ENCODE measurements at places on chromosomes 13 and 19.
A peak's percentile ranks its signal among the peaks of the same experiment; 100 is the strongest.

DNA sequence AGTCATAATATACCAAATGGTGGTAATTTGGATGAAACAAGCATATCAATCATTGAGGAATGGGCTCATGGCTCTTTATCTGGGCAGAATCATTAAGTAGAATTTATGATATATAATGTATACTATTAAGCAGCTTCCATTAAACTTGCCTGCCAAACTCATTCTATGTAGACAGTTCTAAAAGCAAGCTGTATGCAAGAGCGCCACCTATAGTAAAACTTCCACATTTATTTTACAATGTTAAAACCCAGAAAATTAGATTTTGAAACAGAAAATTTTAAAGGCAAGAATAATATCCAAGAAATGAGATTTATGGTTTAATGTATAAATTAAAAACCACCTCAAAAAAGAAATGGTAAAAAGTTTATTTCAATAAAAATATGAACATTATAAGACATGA, 161.5 kb downstream of the MZT1 start:
- peak; percentile 12 for DNase-seq

- no peak for DNase-seq
Measured at GRCh38 chr13:43614063-43614462, 172.7 kb downstream of the ENOX1 start.

DNA sequence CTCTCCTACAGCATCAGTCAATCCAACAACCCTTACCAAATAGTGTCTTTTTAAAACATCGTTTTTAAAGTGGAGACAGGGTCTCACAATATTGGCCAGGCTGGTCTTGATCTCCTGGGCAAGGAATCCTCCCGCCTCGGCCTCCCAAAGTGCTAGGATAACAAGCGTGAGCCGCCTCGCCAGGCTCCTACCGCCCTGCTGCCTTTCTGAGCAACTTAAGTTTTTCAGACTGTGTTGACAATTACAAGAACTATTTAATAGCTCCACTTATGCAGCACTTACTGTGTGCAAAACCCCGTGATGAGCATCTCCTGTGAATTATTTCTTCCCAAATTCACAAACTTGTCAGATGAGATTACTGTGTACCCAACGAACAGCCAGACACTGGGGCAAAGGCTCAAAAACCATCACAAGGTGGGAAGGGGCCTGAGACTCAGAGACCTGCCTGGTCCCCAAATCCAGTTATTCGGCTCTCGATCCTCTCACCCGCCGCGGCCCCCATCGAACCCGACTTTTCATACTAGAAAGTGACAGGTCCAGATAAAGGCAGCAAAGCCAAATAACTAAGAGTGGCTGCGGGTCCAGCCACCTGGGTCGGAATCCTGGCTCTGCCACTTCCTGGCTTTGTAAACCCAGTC, 581 bp downstream of the RPL18 start:
- DNase-seq: no peak

- no peak for DNase-seq
Measured at GRCh38 chr19:18481505-18482222, 40.2 kb downstream of the ELL start.

DNA sequence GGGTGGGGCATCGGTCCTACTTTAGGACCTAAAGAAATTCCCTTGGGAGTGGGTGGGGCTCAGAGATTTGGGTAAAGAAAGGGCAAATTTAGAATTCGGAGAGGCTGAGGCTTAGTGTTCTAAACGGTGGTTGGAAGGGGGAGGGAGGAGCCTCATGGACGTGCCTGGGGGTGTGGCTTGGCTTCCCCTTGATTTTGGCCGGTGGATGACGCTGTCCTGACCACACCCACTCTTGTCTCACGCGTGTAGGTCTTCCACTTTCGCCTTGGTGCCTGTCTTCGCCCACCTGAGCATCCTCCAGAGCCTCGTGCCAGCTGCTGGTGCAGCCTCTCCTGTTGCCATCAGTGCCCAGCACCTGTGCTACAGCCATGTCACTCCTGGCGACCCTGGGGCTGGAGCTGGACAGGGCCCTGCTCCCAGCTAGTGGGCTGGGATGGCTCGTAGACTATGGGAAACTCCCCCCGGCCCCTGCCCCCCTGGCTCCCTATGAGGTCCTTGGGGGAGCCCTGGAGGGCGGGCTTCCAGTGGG, 1.2 kb upstream of the NUP62 start:
- DNase-seq: no peak

DNA sequence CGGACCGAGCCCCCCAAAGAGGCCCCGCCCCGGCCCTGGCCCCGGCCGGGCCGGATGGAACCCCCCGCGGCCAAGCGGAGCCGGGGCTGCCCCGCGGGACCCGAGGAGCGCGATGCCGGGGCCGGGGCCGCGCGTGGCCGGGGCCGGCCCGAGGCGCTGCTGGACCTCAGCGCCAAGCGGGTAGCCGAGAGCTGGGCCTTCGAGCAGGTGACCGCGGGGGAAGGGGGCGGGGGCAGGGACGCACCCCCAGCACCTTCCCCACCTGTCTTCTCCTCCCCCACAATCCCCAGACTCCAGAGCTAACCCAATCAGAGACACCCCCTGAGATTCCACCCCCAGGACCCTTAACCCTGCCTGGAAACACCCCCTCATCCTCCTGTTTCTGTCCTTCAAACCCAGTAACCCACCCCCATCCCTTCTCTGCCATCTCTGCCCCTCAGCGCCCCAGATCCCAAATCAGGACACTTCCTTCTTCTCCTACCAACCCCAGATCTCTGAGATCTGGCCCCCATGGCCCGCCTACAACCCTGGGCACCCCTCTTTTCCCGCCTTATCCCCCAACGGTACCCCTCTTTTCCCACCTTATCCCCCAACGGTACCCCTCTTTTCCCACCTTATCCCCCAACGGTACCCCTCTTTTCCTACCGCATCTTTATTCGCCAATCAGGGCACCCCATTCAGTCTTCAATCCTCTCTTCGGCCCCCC, 505 bp downstream of the ZSWIM4 start:
- DNase-seq: no peak

- no peak for DNase-seq
Measured at GRCh38 chr13:80630685-80631121, 289.8 kb upstream of the SPRY2 start.
